ENCODE measurements at places on chromosomes 5 and 9. TPM values are rescaled to one million over a fixed set of nuclear protein-coding genes. Genes with fewer than 3 reads are reported as not detected.

IFNA21 gene
- total RNA-seq = not detected

SELENOP gene
- 809 TPM for total RNA-seq

OBP2B gene
- not detected for total RNA-seq

PRRX2 gene
- 4.6 TPM for total RNA-seq

SLC25A2 gene
- total RNA-seq = not detected

PCDHB6 gene
- 0.26 TPM for total RNA-seq

DNA sequence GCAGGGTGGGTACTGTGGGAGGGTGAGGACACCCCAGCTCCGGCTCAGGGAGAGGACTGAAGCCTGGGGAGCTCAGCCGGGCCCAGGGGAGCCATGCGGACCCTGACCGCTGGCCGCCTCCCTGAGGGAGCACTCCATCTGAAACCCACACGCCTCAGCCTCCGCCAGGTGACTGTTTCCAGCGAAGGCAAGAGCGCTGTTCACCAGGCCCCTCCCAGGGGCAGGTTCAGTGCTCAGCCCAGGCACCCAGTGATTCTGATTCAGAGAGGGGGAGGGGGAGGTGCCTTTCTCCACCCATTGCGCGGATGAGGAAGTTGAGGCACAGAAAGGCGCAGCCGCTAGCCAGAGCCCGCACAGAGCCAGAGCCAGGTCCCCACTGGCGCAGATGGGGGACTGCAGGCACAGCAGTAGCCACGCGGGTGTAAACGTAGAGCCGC is 27.0 kb downstream of the ADGRD2 start:
- no peak for DNase-seq

DNA sequence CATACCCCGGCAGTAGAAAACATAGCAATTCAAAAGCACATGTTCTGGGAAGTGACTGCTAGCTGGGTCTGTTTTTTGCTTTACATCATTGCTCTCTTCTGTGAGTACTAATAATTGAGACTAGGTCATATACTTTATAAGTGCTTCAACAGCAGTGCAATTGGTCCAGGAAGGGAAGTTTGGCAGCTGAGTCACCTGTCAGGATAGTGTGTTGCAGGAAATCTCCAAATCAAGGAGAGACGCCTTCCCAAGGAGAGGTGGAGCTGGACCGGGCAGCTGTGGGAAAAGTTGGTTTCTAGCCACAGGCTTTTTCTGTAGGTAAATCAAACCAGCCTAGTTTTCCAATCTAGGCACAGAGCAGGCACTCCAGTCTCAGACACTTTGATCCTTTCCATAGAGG is 330.1 kb downstream of the ENC1 start:
- DNase-seq = peak; percentile 87

- DNase-seq = peak; percentile 73
Measured at GRCh38 chr5:67299231-67299735, 102.7 kb upstream of the CD180 start.

GRCh38 chr9:1722404-1722803 is 292.7 kb upstream of the SMARCA2 start:
- no peak for DNase-seq

GRCh38 chr9:99445920-99446319 is 223.8 kb downstream of the SEC61B start:
- no peak for DNase-seq

DNA sequence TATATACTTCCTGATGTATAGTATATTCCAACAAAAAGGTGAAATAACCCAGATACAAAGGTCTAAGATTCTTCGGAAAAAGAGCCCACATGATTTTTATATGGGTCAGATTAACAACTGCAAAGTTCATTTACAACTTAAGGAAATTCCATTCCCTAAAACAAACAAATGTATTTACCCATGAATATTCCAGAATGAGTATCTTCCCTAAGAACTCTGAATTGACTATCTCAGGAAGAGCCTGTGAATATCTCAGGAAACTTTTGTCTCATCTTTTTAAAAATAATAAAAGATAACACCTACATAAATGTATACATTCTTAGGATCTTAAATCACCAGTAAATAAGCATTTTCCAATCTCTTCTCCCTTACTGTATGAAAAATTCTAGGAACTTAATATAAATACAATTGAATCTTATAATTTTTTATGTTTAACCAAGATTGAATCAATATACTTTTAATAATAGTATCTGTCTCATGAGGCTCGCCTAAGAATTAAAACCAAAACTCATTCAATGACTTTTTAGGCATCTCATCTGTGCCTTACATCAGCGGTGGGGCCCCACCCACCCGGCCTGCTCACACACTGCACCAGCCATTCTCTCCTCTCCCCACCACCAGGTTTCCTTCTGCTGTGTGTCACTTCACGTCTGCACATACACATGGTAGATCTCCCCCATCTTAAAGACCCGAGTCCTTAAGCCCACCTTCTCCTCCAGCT is 78.1 kb downstream of the RAPGEF1 start:
- no peak for DNase-seq

- DNase-seq = no peak
Measured at GRCh38 chr9:27496135-27496504, 28.0 kb upstream of the IFNK start.

DNA sequence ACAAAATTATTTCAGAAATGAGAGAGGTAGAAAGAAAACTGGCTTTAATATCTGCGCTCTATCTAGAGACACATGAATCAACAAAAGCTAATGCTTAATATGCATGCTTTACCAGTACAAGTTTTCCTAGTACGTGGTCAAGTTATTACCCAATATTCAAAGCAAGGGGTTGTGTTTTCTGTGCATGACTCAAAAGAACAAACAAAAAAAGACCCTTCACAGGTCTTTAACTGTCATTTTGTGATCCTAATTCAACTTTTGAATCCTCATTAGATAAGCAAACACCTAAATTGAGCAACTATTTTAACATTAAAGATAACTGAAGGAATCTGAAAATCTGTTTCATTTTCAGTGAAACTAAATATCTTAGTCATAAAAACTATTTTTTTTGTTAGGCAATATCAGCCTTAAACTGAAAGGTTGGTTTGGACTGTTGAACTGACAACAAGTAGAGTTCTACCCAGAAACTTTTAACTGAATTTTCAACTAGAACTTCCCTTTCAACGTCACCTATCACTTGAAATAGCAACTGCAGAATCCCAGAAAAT is 12.5 kb downstream of the ST8SIA4 start:
- DNase-seq = peak; percentile 19

GRCh38 chr9:90092508-90092907 is 487.7 kb downstream of the GADD45G start:
- no peak for DNase-seq
